ENCODE measurements at places on chromosomes 6 and 20.

GRCh38 chr6:112004201-112005012 lies 49.5 kb upstream of the CCN6 start:
- DNase-seq, result no peak

- DNase-seq, result no peak
These were observed 1.5 kb downstream of the NEU1 start for GRCh38 chr6:31861150-31861549.

- no peak for DNase-seq
These were observed 1102.8 kb upstream of the FLRT3 start for GRCh38 chr20:15440049-15440820.

- DNase-seq, result no peak
These were observed 26.7 kb downstream of the AKAP7 start for GRCh38 chr6:131161987-131162386.

GRCh38 chr6:169930799-169931198 lies 179.4 kb downstream of the ERMARD start:
- no peak for DNase-seq

DNA sequence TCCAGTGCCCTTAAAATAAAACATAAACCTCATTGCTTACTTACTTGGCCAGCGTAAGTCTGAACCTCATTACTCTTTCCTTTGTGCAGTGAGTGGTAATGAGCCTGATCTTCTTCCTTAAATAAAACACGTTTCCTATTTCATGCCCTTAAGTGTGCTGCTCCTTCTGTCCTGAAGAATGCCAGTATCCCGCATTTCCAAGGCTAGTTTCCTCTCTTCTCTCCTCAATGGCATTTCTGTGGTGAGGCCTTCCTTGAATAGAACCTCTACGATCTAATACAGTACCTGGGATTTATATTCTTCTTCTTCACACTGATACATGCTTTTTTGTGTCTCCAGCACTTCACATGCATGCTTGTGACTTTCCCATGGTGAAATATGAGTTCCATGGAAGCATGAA lies 523.4 kb upstream of the CDH4 start:
- no peak for DNase-seq

DNA sequence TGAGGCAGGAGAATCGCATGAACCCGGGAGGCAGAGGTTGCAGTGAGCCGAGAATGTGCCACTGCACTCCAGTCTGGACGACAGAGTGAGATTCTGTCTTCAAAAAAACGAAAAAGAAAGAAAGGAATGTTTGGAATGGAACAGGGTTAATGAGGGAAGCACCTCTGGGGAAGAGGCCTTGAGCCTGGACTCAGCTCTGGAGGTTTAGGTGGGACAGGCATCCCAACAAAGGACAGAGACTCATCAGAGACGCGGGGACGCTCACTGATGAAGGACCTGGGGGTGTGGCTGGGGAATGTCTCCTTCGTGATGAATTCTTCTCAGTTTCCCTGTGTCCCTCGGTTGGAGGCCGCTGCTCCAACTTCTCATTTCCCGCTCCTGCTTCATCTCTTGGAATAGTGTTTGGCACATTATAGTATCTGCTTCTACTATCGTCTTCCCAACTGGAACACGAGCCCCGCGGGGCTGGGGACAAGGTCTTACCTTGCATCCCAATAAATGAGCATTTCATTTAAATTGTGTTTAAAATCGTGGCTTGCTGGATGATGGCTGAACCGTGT lies 27.6 kb downstream of the KIF25 start:
- no peak for DNase-seq

DNA sequence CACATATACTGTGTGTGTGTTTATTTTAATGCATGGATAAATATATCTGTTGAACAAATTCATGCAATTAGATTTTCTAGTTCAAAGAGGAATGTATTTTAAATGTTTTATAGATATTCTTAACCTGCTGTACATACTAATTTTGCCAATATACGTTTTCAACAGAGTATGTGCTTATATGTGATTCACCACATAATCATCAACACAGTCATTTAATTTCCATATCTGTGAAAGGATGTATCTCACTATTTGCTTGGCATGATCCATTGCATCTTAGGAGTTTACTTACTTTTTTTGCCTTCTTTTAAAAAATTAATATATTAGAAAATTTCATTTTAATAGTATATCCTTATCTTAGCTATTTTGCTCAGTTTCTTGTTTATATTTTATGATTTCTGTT lies 902.3 kb upstream of the CITED2 start:
- DNase-seq, result no peak

DNA sequence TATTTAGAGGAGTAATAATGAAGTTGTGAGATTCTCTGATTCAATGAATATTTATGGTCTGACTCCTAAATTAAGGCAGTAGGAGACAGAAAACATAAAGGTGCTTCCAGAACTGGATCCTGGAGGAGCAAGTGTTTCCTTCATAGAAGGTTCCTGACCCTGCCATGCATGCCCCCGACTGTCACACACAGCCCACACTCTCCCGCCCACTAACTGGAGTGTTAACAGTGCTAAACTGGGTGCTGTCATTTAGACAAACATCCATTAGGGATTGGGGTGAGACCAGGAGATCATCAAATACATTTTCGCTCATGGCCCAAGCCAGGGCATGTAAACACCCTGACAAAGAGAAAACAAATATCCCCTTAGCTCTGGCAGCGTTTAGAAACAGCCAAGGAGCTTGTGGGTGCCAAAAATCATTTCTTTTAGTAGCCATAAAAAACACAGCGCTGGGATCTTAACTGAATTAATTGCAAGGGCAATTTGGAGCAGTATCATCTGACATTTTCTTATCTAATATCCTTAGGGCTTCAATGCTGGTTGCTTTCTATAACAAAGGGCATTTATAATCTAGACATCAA lies 46.8 kb downstream of the INSM1 start:
- DNase-seq, result no peak

DNA sequence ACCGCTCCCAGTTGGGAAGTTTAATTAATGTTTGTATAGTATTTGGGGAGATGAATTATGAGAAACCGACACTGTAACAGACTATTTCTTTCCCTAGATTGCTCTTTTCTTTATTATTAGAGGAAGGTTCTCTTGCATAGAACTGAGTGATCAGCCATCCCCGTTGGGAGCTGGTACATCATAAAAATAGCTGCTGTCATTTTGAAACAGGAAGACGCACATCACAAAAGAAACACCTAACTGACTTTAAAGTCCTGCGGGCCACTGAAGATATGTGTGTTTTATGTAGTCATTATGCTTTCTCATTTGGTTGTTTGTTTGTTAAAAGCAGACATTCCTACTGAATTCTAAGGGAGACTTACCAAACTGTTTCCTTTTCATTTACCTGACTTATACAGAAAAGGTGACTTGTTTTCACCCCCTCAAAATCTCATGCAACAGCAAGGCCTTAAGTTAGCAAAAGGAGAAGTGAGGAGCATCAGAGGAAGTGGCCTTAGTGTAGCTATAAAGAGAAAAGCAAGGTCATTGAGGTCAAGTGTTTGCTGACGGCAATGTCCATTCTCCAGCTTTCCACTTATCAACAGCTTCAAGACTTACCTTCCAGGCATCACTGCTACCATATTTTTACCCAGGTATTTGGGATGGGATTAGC lies 91.0 kb downstream of the PKHD1 start:
- no peak for DNase-seq

GRCh38 chr6:106161311-106161874 lies 75.3 kb downstream of the PRDM1 start:
- DNase-seq, result no peak

DNA sequence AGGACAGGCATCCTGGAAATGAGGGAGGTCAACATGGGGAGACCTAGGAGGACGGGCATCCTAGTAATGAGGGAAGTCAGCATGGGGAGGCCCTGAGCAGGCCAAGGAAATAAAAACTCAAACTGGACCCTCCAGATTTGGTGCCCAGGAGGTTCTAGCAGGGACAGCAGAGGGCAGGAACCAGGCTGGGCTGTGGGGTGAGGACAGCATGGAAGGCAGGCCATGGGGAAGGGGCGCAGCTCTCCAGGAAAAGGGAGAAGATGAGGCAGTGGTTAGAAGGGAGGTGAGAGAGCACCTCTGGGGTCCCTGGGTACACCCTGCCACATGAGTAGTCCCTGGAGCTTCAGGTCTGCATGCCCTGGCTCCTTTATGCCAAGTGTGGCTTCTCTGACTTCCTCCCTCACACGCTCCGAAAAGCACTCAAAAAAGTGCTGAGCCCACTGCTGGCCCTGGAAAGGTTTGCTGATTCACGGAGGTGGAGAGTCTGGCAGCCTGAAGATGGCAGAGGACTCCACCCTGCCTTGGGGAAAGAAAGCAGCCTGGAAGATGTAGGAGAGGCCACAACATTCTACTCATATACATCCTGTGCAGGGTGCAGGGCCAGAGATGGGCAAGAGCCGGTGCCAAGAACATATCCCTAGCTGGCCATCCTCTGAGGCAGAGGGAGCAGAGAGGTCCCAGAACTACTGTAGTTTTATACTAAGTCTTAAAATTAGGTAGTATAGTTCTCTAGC lies 154.9 kb downstream of the MRPL14 start:
- DNase-seq, result no peak

- no peak for DNase-seq
These were observed 63.4 kb downstream of the ARID1B start for GRCh38 chr6:156840606-156841005.

GRCh38 chr20:31698803-31699718 lies 23.6 kb downstream of the BCL2L1 start:
- peak; percentile 96 for DNase-seq

GRCh38 chr6:137043710-137044365 lies 927 bp downstream of the IL20RA start:
- DNase-seq, result peak; percentile 3

- DNase-seq, result peak; percentile 78
These were observed 35.7 kb upstream of the ZMYND8 start for GRCh38 chr20:47392015-47392720.

DNA sequence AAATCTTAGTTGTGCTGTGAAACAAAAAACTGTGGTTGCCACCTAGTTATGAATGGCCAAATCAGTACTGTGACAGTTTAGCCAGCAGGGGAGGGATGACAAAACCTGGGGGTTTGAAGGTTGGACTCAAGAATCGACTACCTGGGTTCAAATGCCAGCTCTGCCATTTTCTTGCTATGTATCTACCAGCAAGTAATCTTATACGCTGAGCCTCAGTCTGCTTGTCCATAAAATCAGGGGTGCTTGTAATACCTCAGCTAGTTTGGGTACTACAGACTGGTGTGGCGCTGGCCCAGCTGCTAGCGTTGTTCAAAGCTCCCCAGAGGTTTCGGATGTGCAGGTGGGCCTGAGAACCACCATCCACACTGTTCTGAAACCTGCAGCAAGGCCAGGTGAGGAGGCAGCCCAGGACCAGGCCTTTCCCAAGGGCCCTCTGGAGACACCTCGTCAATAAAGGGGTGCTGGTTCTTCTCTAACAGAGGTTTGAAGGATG lies 40.4 kb downstream of the TRAM2 start:
- DNase-seq, result no peak

DNA sequence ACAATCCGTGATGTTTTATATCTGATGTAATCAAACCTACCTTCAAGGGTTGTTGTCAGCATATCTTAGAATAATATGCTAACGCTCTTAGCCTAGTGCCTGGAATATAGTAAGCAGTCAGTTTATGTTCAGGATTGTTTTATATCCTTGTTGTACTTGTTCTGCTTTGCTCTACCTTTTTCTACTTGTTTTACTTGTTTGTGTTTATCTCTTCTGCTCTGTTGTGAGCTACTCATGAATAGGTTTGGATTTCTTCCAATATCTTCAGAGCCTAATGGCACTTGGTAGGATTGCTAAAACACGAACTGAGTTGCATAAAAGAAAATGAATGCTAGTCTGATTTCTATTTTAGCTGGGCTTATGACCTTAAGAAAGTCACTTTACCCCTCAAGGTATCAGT lies 40.1 kb downstream of the DNAH8 start:
- DNase-seq, result no peak

DNA sequence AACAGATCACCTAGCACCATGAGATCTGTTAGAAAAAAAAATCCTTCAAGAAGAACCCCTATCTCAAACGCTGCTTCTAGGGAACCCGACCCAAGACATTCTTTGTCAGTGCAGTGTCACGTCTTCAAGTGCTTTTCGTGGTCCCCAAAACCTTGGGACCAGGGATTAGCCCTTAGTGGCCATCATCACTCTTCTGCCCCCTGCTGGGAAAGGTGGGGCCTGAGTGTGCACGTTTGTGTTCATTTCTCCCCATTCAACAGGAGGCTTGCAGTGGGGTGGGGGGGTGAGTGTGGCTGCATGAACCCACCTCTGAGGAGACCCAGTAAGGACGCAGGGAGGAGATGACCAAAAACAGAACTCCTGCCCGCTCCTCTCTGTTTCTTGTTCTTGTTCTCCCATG lies 218.2 kb upstream of the RNF24 start:
- no peak for DNase-seq

DNA sequence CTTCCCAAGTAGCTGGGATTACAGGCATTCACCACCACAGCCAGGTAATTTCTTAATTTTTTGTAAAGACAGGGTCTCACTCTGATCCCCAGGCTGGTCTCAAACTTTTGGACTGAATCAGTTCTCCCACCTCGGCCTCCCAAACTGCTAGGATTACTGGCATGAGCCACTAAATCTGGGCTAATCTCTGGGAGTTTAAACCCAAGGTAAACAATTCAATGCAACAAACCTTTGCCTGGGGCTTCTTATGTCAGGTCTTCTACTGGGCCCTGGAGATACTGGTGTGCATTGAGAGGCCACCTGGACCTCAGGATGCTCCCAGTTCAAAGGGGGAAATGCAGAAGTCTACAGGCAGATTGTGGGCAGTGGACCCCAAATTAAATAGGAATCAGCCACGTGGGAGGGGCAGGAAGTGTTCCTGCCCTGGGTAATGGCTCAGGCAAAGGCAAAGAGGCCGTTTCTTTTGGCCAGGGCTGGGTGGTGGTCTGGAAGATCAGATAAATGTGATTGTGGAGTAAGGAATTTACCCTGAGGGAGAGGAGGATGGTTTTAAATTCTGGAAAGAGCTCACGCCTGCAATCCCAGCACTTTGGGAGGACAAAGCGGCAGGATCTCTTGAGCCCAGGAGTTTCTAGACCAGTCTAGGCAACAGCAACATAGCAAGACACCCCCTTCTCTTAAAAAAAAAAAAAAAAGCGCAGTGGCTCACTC lies 1.3 kb upstream of the MYBL2 start:
- no peak for DNase-seq
